ENCODE measurements at places on chromosomes 6 and 20.

- no peak for DNase-seq
Observed at GRCh38 chr6:32814145-32814544, 2.7 kb downstream of the HLA-DOB start.

DNA sequence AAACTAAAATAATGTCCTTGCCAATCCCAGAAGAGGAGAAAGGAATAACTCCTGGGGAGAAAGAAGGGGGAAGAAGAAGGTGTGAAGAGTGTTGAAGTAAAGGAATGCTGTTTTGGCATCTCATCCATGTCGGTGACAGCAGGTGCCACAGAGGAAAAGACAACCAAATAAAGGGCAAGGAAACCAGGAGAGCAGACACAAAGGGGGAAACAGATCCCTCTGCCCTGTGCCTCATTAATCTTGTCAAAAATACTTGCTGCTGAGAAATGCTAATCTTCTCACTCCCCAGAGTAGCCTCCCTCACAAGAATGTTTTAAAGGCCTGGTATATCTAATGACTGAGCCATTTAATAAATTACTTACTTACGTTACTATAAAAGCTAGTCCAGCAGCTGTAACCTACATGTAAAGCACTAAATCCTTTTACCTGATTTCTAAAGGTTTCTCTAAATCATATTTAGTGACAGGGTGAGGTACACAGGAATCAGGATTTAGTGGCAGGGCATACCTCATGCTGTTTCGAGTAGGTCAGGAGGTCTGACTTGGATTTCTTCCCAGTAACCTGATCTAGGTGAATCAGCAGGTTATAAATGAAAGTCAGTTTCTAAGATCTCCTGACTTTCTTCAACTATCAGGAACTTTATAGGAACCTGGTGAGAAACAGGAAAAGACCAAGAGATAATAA is 377.1 kb downstream of the CENPW start:
- no peak for DNase-seq

DNA sequence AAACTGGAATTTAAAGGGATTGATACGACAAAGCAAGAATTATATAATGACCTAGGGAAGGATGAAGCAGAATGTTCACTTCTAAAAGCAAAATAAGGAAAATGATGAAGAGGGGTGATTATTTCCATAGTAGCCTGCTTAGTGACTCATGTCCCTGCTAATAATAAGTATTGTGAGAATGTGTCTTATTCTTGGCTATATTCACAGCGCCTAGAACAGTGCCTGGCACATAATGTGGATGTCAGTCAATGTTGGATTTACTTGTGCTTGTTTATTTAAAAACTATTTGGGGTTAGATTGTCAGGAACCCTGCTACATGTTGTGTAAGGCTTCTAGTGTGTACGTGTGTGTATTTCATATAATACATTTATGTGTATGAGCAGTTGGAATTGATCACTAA is 85.1 kb downstream of the ZFAND3 start:
- DNase-seq: no peak

GRCh38 chr6:136435101-136435500 is 115.1 kb downstream of the MAP7 start:
- no peak for DNase-seq

DNA sequence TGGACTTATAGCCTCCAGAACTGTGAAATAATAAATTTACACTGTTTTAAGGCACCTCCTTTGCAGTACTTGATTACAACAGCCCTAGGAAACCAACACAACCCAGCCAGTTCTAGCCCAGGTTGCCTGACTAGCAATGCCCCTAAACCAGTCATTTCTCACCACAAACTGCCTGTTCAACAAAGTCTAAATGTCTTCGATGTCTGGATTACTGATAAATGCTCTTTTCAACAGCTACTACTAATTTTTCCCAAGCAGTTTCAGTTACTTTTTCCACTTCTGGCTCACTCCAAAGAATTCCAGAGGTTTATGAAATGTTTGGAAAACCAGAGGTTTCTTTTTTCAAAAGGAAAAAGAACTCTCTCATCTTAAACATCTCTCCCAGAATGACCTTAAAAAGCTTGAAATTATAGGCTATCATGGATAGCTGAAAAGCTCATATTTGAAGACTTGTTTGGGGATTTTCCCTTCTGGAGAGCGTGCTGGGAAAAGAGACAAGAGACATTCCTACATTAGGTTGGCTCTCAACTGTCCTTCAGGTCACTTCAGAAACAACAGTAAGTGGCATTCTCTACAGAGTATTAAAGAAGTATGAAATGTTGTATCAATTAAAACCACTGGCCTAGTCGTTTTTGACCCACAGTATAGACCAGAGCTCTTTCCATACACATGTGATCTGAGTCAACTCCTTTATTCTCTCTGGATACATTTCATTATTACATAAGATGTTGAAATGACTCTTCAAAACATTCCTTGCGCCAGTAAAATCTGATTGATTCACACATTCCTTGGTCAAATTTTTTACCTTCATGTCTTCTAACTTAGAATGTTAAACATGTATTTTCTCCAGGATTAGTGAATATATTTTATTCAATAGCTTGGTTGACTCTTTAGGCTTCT is 265.9 kb downstream of the COL12A1 start:
- no peak for DNase-seq

DNA sequence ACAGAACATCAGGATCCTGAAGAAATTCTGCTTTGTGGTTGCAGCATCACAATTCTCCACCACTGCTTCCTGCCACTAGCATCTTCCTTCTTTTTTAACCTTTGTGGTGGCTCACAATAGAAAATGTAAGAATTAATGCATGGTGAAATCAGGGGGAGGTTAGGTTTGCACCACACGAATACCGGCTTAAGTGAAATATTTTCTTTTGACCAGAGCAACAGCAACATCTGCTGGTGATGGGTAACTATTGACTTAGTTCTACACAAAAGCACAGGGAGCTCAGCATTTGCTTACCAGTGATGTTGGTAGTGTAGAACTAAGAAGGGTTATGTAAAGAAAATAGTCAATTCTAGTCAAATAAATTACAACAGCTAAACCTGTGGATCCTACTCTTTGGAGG is 280.5 kb downstream of the SYNE1 start:
- DNase-seq: no peak

- DNase-seq: no peak
Observed at GRCh38 chr6:150304429-150304828, 64.4 kb upstream of the IYD start.

GRCh38 chr6:164021589-164022250 is 607.2 kb downstream of the QKI start:
- no peak for DNase-seq

- DNase-seq: no peak
Observed at GRCh38 chr20:12217382-12217781, 299.7 kb downstream of the BTBD3 start.

DNA sequence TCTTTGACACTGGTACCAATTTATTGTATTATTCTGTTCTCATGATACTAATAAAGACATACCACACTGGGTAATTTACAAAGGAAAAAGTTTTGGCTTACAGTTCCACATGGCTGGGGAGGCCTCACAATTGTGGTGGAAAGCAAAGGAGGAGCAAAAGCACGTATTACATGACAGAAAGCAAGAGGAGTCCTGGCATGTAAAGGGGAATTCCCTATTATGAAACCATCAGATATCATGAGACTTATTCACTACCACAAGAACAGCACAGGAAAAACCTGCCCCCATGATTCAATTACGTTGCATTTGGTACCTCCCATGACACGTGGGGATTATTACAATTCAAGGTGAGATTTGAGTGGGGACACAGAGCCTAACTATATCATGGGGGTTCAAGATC is 43.4 kb downstream of the SLC22A2 start:
- DNase-seq: no peak

DNA sequence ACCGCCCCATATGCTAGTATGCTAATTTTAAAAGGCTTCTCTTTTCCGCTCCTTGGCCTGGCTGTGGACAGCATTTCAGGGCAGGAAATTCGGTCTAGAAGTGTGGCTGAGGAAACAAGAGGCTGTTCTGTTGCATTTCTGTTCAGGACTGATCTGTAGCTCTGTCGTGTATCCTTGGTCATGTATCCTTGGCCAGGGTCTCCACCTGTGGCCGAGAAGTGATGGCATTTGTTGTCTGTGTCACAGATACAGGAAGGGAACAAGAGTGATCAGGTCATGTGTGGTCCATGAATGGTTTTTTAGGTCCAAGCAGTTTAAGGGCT is 300.5 kb upstream of the SUPT3H start:
- no peak for DNase-seq

DNA sequence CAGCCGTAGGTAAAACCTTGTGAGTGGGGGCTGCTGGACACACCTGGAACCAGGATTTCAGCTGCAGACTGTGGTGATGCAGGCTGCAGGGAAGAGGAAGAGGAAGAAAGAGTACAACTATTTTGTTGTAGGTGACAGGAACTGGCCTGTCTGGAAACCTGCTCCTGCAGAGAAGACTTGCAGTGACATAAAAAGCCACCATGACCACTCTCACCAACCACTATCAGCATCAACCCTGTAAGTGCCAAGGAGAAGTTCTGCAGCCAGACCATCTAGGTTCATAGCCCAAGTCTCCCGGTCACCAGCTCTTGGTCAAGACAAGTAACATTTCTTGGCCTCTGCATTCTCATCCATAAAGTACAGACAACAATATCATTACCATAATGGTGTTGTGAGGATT is 91.2 kb downstream of the PREX1 start:
- no peak for DNase-seq

- no peak for DNase-seq
Observed at GRCh38 chr20:20887593-20888265, 175.3 kb upstream of the RALGAPA2 start.

GRCh38 chr6:5850848-5851255 is 155.9 kb downstream of the NRN1 start:
- no peak for DNase-seq

GRCh38 chr6:106087548-106088325 is 1.6 kb downstream of the PRDM1 start:
- DNase-seq: no peak

DNA sequence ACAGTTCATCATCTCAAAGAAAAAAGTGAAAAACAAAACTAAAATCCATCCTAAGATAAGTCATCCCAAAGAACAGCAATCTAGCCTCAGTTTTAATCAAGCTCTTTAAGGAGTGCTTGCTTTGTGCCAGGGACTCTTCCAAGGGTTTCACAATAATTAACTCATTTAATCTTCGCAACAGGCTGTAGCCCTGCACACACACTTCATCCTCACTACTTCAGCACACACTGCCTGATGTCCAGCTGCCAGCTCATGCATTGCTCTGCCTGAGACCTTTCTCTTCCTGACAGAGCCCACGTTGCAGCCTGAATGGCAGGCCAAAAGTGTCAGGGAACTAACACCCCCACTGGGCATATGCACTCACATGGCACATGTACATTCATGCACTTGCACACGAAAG is 21.2 kb upstream of the PTPRT start:
- no peak for DNase-seq

- DNase-seq: no peak
Observed at GRCh38 chr20:16098890-16099639, 474.2 kb downstream of the KIF16B start.

DNA sequence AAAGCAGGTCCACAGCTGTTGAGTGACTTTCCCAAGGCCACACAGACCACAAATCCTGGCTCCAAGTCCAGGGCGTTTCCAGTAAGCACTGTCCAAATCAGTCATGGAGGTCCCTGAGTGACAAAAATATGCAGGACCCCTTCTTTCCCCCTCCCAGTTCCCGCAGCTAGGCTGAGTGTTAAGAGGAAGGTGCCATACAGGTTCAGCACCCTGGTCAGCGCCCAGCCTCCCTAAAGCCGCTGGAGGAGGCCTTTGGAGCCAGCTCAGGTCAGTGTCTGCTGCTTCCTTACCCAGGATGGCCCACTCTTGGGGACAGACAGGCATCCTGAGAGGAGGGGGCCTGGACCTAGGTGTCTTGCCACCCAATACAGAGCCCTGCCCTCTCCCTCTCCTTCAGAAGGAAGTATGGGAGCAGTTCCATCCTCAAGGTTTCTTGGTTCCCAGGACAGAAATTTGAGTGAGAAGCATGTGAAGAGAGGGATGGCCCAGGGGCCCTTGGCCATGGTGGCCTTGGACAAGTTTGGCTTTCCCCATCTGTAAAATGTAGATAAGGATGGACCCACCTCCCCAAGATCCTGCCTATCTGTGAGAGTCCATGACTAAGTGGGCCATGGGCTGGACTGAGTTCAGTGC is 13.2 kb downstream of the TMEM74B start:
- DNase-seq: no peak

- DNase-seq: no peak
Observed at GRCh38 chr6:123941855-123942254, 138.2 kb downstream of the NKAIN2 start.

All from stimulated activated CD8-positive, alpha-beta memory T cell treated with anti-CD3 and anti-CD28 coated beads, Interleukin-15, amount 100 ng/mL, for 24 hours (primary cell).